ENCODE measurements at places on chromosomes 7 and 10.

GRCh38 chr7:75958802-75959543 lies 35.4 kb downstream of the TMEM120A start:
- no peak for DNase-seq

- DNase-seq: no peak
Observed at GRCh38 chr7:87210506-87210905, 9.0 kb downstream of the TMEM243 start.

- no peak for DNase-seq
Observed at GRCh38 chr10:18059826-18060559, 80.2 kb upstream of the CACNB2 start.

DNA sequence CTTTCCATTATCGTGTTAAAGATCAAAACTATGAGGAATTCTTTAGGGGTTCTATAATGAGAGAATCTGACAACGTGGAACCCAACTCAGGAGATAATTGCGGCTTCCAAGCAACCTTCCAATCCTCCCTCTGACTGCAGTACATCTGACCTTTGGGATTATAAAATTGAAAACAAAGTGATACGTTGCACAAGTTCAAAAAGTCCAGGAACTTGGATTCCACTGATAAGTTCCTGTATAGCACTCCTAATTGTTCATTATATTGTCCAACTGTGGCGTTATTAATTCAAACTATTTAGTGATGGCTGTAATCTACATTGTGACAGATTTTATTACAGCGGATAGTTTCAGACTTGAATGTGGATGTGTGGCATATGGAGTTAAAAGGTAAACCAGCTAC lies 15.4 kb downstream of the MALRD1 start:
- no peak for DNase-seq

GRCh38 chr10:34470307-34470706 lies 344.8 kb downstream of the PARD3 start:
- DNase-seq: no peak

DNA sequence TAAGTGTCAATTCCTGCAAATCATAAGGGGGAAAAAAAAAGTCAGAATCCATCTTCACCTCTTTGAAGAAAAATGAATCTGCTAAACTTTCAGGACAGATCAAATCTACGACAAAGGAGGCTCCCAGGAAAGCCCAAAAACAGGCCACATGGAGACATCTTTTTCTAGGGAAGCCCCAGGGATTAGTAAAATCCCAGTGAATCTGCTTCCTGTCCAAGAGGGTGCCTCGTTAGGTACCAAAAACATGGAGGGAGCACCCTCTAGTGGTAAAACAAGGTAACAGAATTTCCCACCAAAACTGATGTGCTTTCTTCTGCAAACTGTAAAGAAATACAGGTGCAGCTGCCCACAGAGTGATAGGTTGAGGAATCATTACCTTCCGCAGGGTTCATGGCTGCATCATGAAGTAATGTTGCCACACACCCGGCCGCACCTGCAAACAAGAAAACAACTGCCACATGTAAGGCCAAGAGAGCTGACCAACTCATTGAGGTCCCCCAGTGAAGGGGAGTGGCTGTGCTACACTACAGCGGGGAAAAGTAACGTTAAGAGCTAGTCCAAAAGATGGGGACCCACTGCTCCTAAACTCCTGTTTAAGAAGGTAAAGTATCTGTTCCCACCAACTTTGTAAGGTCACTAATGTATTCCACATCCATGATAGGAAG lies 7.9 kb downstream of the SLC25A28 start:
- no peak for DNase-seq

DNA sequence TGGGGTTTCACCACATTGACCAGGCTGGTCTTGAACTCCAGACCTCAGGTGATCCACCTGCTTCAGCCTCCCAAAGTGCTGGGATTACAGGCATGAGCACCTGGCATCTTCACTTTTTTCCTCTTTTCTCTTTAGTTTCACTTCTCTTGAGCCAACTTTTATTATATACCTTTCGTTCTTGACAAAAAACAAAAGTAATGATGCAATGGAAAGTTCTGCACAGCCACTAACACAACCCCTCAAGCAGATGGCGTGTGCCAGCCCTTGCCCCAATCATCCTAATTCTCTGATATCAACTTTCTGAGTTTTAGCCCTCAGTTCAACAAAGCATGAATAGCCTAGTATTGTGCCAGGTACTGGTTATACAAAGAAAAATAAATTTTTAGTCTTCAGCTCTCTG lies 223.6 kb downstream of the CHCHD3 start:
- DNase-seq: no peak

- no peak for DNase-seq
Observed at GRCh38 chr7:67387851-67388250, 391.2 kb downstream of the TYW1 start.

- DNase-seq: no peak
Observed at GRCh38 chr10:20195076-20195475, 378.8 kb downstream of the PLXDC2 start.

- DNase-seq: no peak
Observed at GRCh38 chr7:70612811-70613210, 519.1 kb upstream of the GALNT17 start.

DNA sequence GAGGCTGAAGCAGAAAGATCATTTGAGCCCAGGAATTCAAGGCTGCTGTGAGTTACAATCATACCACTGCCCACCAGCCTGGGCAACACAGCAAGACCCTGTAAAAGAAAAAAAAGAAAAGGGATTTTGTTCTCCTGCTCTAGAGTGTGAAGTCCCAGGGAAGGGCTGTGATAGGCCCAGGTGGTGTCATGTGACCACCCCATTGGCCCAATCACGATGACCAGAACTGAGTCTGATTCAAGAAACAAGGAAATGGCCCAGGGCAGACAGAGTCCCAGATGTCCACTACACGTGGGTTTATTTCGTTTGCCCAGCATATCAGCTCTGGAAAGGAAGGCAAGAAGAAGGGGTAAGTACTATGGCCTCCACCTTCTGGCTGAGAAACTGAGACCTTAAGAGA lies 81.3 kb upstream of the CUX1 start:
- no peak for DNase-seq

GRCh38 chr7:36597090-36597773 lies 127.1 kb downstream of the AOAH start:
- DNase-seq: no peak

GRCh38 chr10:104406715-104407650 lies 53.4 kb downstream of the CFAP58 start:
- no peak for DNase-seq
